Muscle of arm (tissue), 14 donors: ENCODE measurements at places on chromosomes 5 and 9.
A peak's percentile ranks its signal among the peaks of the same experiment; 100 is the strongest.

DNA sequence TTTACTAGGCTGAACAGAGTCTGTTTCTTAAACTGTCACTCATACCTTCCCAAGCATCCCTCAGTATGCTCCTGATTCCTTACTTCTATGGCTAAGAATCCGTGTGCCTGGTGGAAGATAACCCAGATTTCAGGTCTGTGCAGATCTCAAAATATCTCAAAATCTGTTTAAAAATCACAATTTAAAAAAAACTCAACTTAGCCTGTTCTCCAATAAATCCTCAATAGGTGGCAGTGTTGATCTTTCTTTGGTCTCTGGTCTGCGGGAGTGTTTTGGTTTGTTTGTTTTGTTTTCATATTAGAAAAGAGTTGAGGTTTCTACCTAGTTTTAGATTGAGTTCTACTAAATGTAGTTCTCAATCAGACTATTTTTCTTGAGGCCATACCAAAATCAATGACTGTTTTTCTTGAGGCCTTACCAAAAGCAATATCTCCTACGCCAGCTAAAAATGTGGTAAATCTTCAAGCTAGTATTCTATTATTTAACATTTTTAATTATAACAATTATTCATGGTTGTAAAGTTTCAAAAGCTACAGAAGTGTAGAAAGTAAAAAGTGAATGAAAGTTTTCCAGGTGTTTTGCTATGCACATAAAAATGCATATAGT lies 57.9 kb downstream of the TGFBR1 start:
- peak; percentile 53 for DNase-seq

- DNase-seq, result no peak
These were observed 247.1 kb downstream of the SYK start for GRCh38 chr9:91048749-91049148.

DNA sequence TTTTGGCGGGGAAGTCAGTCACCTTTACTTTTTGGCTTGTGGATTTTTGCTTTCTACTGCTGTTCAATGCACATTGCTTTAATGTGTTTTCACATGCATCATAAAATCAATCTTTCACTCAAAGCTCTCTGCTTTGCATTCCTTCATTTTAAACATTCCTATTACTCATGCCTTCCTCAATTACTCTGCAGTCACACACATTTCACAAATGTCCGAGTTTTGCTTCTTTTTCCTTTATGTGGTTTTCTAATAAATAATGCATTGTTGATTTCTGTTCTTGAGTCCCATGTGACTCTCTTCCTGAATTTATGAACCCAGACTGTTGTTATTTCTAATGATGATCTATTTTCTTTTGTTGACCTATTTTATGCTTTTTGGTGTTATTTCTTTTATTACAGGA lies 82.3 kb upstream of the EPB41L4B start:
- no peak for DNase-seq

DNA sequence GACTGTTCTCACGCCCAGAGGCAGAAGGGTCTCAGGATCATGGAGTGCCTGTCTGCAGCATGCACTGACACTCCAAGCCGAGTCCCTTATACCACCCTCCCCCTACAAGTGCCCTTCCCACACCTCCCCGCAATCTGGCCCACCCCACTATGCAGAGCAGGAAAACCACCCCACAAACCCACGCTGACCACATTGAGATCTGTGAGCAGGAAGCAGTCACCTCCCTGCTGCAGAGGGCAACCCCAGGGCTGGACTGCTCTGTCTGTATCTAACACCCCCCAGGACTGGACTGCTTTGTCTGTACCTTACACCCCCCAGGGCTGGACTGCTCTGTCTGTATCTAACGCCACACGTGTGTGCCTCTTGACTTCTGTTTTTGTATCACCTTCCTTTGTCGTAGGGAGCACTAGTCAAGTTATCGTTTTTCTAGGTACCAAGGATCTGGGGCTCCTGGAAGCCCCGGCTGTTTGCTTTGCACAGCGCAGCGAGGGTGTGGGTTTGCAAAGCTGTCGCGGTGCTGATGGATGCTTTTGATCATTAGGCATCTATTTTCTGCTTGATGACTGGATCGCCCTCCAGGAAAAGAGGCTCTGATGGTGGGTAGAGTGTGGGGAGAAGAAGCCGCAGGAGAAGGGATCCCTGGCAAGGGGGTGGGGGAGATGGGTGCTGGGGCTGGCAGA lies 21.5 kb downstream of the OLFM1 start:
- no peak for DNase-seq

GRCh38 chr5:570886-571285 lies 41.3 kb upstream of the CEP72 start:
- no peak for DNase-seq

DNA sequence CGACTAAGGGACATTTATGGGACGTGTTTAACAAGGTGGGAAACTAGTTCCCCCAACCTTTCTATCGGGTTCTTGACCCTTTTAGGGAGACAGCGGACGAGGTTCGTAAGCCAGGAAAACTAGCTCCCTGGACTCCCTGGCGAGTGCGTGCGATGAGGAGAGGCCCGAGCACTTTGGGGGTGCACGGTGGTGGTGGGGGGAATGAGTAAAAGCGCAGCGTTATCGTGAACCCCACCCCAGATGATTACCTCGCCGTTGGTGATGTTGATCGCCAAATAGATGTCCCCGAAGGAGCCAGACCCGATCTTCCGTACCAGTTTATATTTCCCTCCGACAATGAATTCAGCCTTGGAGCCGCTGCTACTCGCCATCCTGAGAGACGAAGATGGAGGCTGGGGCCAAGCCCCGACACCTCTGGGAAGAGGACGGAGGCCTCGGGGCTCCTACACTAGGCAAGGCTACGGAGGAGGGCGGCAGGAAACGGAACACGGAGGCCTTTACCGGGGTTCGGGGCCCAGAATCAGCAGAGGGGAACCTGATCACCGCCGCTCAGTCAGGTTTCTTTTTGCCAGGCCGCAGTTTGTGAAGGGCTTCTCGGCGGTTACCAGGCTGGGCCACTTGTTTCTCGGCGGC lies 529 bp downstream of the CSNK1A1 start:
- no peak for DNase-seq

DNA sequence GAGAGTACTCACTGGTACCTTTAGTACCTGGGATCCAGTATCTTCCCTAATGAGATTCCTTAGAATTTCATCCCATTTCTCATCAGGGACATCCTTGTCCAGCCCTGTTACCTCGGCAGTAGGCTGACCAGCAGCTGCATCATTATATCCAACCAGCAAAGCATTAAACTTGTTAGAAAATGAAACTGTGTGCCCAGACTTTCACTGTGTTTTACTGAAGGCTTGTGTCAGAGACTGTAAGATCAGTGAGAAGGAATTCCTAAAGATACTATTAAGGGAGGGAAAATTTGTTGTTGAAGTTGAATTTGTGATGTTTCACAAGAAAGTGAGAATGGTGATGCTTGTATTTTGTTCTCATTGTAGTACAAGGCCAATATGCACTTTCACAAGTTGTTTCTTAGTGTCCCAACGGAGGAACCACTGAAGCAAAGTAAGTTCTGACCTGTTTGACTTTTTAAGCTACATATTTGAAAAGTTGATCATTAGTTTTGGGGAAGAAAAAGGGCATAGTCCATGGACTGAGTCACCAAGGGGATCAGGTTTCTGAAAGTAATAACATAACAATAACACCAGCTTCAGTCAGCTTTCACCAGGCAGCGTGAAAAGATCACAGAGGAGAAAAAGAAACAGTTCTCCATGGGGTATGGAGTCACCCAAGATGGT lies 48.8 kb downstream of the GRAMD2B start:
- DNase-seq, result no peak

GRCh38 chr5:143581147-143581546 lies 177.7 kb upstream of the NR3C1 start:
- DNase-seq, result no peak

DNA sequence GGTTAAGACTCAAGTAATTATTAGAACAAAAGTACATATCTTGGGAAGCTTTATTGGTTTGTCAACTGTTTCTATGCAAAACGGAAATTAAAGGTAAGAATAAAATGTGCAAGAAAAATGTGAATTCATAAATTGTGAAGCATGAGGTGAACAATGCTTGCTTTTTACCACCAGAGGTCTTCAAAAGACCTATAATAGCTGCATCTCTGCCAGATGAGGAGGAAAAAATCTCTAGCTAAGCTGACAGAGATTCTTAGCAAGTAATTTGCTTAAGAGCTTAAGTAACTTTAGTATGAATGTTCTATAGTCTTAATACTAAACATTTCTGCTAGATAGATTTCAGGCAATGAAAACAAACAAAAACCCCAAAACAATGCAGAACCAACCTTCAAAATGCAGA lies 54.1 kb downstream of the MRPS30 start:
- no peak for DNase-seq

DNA sequence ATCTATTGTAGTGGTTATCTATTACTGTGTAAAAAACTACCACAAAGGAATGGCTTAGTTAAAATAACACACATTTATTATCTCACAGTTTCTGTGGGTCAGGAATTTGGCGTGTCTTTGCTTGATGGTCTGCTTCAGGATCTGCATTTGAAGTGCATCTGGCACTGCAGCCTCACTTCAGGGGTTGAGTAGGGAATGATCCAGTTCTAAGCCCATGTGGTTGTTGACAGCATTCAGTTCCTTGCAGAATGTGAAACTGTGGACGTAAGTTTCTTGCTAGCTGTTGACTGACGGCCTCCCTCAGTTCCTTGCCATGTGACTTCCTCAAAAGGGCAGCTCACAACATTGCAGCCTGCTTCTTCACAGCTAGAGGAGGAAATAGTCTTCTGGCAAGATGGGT lies 2.1 kb upstream of the OGN start:
- DNase-seq, result no peak

DNA sequence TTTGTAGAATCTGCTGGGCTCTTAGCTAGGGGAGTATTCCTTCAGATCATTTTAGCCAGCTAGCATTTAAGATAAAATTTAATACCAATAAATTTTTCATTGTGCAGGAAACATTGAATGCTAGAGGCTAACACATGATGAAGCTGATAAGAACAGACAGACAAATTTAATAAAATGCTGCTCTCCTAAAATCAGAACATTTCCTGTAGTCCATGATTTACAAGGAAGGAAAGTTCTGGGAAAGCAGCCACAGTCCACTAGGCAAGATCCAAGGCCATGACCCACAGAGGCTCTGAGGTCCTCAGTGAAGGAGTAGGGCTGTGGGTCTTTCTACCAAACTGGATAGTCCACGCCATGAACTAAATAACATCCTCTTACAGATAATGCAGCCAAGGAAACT lies 253.0 kb downstream of the ICE1 start:
- DNase-seq, result no peak

DNA sequence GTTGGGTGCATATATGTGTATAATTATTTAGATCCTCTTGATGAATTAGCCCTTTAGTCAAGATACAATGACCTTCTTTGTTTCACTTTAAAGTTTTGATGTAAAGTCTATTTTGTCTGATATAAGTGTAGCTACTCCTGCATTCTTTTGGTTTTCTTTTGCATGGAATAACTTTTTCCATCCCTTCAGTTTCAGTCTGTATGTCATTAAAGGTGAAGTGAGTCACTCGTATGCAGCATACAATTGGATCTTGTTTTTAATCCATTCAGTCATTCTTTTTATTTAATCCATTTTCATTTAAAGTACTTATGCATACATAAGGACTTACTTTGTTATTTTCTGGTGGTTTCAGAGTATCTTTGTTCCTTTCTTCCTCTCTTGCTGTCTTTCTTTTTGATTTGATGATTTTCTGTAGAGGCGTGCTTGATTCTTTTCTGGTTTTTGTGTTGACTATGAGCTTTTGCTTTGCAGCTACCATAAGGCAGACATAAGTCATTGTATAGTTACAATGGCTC lies 36.3 kb upstream of the FAM120A start:
- DNase-seq, result no peak

DNA sequence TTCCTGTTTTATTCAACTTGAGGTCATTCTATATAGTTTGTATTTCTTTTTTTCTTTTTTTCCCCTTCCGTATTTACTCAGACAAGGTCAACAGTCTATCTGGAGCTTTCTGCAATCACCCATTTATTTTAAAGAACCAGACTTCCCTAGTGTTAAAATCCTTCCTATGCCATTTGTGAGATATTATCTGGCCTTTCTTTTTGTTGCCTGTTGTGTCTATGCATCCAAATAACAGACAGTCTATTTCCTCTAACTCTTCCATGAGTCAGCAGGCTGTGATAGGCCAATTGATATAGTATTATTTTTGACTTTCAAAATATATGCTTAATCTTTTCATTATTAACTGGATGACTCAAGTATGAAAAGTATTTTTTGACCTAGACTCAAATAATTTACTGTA lies 291.2 kb upstream of the PTPRD start:
- no peak for DNase-seq

- DNase-seq, result no peak
These were observed 6.2 kb upstream of the SLC1A3 start for GRCh38 chr5:36599986-36600779.

DNA sequence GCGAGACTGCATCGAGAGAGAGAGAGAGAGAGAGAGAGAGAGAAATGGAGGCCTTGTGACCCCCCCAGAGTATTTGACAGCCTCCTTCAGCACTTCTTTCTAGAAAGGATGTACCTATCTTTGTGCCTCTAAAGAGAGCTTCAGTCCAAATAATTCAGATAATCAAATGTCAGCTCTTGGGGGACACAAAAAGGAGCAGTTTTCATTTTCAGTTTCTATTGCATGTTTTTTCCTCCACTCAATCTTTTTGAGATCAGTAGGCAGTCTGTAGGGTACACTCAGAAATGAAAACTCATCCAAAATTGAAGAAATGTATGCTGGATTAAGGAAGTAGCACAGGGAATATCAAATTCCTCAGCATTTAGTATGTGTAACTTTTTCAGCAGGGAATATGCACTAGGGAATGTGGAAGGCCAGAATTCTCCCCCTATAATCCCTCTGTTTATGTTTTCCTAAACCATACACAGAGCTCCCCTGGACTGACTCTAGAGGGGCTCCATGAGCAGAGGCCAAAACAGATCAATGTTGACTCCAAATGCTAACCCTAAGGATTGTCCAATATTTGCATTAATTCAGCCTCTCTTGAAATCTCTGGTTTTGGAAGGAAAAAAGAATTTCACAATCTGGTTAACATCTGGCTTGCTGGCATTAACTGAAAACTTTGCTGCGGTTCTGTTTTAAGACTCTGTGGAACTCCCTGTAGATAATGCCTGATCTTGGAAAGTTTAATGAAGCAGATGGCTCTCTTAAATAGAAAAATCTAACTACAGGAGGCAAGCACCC lies 250.1 kb downstream of the CEMIP2 start:
- peak; percentile 85 for DNase-seq

GRCh38 chr9:115437418-115437817 lies 319.5 kb upstream of the TNC start:
- no peak for DNase-seq

DNA sequence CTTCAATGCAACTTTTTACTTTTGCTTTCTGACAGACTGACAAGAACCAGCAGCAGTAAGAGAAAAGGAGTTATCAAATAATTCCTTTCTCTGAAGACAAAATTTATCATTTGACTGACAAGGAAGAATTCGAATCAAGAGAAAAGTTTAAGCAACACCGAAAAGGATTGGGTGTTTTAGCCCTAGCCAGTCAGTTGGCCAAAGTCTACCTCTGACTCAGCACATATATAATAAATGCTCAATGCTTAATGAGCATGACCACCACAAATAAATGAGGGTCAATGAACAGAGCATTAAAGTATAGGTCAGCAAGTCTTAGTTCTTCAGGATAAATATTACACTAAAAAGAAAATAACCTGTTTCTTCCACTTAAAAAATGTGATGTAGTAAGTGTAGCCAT lies 1603.5 kb upstream of the C9orf72 start:
- no peak for DNase-seq
